ENCODE measurements at places on chromosomes 4 and X.
A peak's percentile ranks its signal among the peaks of the same experiment; 100 is the strongest.

DNA sequence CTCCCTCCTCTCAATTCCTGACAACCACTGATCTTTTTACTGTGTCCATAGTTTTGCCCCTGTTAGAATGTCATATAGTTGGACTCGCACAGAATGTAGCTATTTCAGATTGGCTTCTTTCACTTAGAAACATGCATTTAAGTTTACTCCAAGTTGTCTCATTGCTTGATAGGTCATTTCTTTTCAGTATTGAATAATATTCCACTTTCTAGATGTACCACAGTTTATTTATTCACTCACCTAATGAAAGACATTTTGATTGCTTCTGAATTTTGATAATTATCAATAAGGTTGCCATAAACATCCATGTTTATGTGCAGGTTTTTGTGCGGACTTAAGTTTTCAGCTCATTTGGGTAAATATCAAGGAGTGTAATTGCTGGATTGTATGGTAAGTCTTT, 38.5 kb downstream of the SLC9B1 start:
- DNase-seq: no peak

DNA sequence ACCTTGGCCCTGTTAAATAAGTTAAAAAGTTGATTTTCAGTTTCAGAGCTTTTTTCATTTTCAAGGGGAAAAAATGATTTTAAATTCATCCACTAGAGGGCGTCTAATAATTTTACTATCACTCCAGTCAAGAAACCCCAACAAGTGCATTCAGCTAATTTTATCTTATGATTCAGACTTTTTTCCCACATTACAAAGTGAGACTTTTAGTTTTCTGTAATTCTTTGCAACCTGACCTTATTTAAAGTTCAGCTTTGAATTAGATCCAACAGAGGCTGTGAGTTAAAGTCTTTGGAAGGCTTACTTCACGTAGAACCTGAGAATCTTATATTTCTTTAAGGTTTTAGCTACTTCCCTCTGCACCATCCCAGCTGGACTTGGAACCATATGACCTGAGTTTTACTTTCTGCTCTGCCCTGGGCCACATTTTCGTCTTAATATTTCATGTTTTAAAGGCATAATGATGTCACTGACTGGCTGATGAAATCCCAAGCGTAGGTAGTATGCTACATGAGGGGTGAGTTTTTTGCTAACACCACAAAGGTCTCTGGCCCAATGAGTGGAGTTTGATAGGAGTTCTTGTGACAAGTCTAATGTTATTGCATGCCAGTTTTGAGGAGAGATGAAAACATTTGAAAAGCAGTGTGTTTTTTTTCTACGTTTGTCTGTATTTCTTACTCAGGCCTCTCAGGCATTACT, 7.2 kb downstream of the GNRHR start:
- DNase-seq: no peak

DNA sequence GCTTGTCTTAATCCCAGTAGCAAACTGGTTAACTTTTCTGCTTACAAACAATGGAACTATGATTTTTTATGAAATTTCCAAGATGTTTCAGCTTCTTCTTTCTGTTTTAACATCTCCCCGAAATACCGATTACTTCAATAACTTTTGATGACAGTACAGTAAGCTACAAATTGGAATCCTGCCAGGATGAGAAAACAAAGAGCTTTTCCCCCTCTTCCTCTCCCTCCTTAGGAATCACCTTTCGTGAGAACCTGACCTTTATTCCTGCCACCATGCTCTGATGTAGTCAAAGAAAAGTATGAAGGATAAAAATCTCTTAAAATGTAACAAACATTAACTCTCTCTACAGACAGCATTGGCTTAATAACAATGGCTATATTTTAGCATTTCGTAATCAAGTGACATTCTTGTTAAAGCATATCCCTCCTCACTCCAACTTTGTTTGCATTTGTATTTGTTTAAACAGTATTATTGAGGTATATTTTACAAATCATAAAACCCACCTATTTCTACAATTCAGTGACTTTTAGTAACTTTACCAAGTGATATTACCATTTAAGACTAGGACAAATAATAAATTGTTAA, 148.7 kb upstream of the NAP1L5 start:
- no peak for DNase-seq

- no peak for DNase-seq
These were observed 110.4 kb downstream of the AFF1 start for GRCh38 chr4:87045234-87045558.

- DNase-seq: no peak
These were observed 96.3 kb downstream of the ZNF827 start for GRCh38 chr4:145842224-145842887.

GRCh38 chr4:146190456-146190855, 14.9 kb downstream of the LSM6 start:
- no peak for DNase-seq

DNA sequence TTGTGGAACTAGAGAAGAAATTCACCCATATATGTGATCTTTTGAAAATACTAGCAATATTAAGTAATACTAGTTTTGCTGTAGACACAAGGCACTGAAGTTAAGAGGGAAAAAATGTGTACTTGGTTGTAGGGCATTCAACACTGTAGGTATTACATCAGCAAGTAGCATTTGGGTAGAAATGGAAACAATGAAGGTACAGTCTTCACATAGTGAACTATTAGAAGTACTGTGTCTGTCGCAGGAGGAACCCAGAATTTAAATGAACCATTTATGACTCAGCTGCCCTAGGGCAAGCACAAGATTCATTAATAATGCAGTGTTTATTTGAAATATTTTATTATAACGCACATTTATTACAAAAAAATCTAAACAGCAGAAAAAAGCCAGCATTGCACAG, 572.7 kb upstream of the TENM3 start:
- DNase-seq: no peak

DNA sequence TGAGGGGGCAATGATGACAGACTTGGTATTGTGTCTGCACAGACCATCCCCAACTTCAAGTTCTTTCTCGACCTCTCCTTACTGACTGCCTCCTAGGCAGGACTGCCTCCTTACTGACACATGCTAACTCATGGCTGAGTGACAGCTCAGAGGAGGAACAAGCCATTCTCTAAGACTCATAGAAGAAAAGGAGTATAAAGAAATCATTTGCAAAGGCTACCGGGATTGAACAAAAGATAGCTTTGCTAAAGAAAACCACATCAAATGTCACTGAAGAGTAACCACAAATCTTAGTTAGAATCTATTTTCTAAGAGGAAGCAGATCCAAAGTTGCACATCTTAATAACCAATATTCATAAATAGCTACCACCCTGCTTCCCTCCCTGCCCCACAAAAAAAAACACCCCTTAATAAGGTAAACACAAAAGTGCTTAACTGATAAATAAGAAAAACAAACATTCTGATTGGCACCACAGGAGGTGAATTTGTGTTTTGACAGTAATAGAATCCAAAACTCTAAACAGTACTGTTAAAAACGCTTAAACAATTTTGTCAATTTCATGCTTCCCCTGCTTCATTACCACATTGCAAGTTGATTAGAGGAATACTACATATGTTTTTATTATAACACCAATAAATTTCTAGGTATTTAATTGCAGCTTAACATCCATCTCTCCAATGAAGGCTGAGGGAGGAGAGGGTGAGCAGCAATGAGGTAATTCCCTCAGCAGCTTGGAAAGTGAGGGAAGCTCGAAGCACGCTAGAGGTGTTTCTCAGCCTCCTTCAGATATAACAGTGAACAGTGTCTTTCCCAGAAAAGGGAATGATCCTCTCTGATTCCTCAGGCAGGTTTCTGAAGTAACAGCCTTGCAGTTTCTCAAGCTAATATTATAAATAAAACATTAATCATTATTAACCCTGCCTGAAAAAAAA, 160.0 kb downstream of the HNRNPD start:
- DNase-seq: no peak

DNA sequence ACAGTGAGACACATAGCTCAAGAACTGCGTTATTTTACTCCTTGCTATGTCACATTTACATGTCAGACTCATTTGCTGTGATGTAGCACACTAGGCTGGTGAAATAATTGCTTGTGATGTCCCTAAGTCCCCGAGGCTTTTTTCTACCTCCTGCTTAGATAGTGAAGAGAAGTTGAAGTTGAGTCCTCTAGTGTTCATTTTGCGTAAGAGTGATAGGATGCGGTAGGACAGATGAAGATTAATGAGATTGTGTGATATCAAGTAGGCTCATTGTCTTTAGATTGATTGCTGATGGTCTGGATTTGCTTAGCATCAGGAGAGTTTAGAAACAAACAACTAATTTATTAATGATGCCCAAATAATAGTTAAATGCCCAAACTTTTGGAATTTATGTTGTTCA, 173.6 kb upstream of the NUDT6 start:
- DNase-seq: peak; percentile 22

DNA sequence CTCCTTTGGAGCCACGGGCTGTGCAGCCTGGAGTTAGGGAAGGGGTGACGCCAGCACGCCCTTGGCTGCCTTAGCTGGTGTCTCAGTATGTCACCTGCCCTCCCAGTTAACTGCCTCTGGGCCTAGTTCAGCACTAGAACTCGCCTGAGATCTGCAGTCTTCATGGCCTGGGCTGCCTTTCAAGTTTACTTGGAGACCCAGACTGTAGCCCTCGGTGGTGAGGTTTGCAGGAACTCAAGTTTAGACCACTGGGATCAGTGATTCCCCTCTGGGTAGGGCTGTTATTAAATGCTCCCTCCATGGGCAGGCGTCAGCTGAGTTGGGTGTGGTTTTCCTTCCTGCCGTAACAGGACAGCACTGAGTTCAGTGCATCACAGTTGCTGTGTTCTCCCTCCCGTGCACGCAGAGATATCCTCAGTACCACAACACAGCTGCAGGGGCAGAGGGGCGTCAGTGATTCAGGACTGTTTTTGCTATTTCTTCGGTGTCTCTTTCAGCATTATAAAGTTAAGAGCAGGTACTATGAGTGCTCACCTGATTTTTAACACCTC, 30.5 kb downstream of the PLAC8 start:
- no peak for DNase-seq

GRCh38 chrX:666762-667720, 36.5 kb downstream of the SHOX start:
- DNase-seq: no peak

GRCh38 chr4:3476936-3477749, 14.0 kb downstream of the DOK7 start:
- DNase-seq: no peak

- DNase-seq: no peak
These were observed 3.9 kb downstream of the AVPR2 start for GRCh38 chrX:153908219-153908860.

GRCh38 chrX:132648895-132649294, 160.1 kb upstream of the MBNL3 start:
- DNase-seq: no peak

- no peak for DNase-seq
These were observed 8.0 kb downstream of the ARHGEF38 start for GRCh38 chr4:105560421-105560848.

DNA sequence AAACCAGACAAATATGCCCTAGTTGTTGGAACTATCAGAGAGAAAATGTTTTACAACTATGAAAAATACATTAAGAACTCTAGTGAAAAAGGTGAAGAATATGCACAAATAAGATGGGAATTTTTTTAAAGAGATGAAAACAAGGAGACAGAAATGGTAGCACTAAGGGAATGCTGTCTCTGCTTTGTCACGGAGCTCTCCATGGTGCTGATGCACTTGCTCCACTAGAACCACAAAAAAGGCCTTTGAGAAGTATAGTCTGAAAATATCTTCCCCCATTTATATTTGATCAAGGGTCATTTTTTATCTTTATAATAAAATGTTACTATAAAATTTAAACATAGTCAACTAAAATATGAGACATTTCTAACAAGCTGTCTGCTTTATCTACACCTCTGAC, 1655.5 kb upstream of the AGA start:
- peak; percentile 60 for DNase-seq

- no peak for DNase-seq
These were observed 10.5 kb upstream of the DCHS2 start for GRCh38 chr4:154502111-154502510.

- DNase-seq: no peak
These were observed 1424.9 kb upstream of the PCDH7 start for GRCh38 chr4:29295280-29295679.

- DNase-seq: no peak
These were observed 75.2 kb upstream of the NUDT6 start for GRCh38 chr4:122997463-122998101.

DNA sequence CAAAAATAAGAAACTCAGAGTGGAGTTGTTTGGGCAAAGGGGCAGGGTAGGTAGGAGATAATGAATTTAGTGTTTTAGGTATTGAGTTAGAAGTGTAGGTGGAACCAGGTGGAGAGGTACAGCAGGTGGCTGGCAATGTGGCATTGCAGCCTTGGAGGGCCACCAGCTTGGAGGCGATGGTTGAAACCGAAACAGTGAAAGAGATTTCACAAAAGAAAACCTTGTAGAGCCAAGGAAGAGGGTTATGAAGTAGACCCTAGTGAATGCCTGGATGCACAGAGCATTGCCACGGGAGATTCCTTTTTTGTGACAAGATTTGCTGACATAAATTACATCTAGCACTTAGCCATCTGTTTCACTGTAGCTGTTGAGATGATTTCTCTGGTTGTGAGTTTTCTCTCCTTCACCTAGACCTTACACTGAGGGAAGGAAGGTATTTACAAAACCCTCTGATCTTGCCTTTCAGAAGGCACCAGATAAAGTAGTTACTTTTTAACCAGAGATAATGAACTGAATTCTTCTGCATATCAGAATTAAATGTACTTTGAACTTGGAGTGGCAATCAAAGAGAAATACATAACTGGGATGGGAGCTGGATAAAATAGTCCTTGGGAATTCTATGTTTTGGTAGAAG, 104.1 kb upstream of the CASK start:
- DNase-seq: no peak

GRCh38 chr4:6367371-6367851, 97.8 kb downstream of the WFS1 start:
- DNase-seq: no peak

DNA sequence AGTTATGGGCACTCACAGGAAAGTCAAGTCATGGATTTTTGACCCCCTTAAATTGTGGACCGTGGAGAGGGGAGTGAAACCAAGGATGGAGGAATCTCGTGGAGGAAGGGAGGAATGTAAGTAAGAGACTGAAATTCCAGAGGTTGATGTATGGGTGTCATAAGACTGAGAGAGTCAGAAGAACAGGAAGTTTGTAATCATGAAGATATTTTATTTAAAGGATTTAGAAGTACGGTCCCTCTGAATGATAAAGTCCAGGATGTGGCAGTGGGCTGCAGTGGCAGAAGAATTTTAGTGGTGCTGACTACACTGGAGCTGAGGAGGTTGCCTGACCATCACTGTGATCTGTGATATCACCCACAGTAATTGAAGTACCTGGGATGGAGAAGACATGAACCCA, 57.8 kb downstream of the DCLK2 start:
- DNase-seq: no peak

DNA sequence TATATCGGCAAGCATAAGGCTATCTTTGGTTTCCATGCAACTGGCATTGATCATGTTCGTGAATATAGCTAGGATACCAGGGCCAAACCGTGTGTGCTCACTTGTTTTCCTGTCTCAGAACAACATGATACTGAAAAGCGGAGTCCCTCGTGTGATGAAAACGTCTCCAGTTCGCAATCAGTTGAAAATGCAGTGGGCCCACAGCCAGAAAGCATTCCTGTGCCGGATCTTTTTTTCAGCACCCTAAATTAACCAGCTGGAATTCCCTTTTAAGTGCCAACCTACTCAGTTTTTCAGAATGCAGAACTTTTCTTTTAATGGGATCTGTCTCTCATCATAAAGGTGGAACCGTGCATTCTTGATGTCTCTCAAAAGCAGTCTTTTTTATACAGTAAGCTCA, 130.8 kb upstream of the FRG1 start:
- DNase-seq: no peak

- DNase-seq: no peak
These were observed 2319.5 kb downstream of the ARAP2 start for GRCh38 chr4:33924811-33925210.
